Left renal pelvis (tissue), 4 donors: ENCODE measurements at places on chromosomes 5 and 9. TPM values are rescaled to one million over a fixed set of nuclear protein-coding genes. Genes with fewer than 3 reads are reported as not detected.

STK10 gene
- polyA plus RNA-seq = 15.1 TPM

PCDHB2 gene
- 6.3 TPM for polyA plus RNA-seq

PCDHGB6 gene
- polyA plus RNA-seq = 6.2 TPM

PDE6A gene
- 0.11 TPM for polyA plus RNA-seq

CER1 gene
- 0.44 TPM for polyA plus RNA-seq

CARD6 gene
- 2.8 TPM for polyA plus RNA-seq

COL27A1 gene
- polyA plus RNA-seq = 52.3 TPM

LHX2 gene
- polyA plus RNA-seq = 0.16 TPM

NME5 gene
- 23.6 TPM for polyA plus RNA-seq

DTWD2 gene
- polyA plus RNA-seq = 17.2 TPM

PCDHA13 gene
- 0.33 TPM for polyA plus RNA-seq

POLR3G gene
- 2.6 TPM for polyA plus RNA-seq

IL17B gene
- 1.7 TPM for polyA plus RNA-seq

EIF4E1B gene
- polyA plus RNA-seq = not detected

ELP1 gene
- 47.1 TPM for polyA plus RNA-seq

OR1Q1 gene
- not detected for polyA plus RNA-seq

LCNL1 gene
- 0.13 TPM for polyA plus RNA-seq

FOXD4 gene
- polyA plus RNA-seq = 0.20 TPM

MYMK gene
- polyA plus RNA-seq = 0.22 TPM

N4BP3 gene
- polyA plus RNA-seq = 5.1 TPM

NKD2 gene
- 7.8 TPM for polyA plus RNA-seq

MAMDC2 gene
- polyA plus RNA-seq = 6.9 TPM

C9orf153 gene
- 0.21 TPM for polyA plus RNA-seq

TAF1L gene
- 0.10 TPM for polyA plus RNA-seq
